Naive thymus-derived CD8-positive, alpha-beta T cell (primary cell): ENCODE measurements at places on chromosomes 3 and 15. TPM values are rescaled to one million over a fixed set of nuclear protein-coding genes. Genes with fewer than 3 reads are reported as not detected.

The ITPKA gene
- not detected for total RNA-seq

DNA sequence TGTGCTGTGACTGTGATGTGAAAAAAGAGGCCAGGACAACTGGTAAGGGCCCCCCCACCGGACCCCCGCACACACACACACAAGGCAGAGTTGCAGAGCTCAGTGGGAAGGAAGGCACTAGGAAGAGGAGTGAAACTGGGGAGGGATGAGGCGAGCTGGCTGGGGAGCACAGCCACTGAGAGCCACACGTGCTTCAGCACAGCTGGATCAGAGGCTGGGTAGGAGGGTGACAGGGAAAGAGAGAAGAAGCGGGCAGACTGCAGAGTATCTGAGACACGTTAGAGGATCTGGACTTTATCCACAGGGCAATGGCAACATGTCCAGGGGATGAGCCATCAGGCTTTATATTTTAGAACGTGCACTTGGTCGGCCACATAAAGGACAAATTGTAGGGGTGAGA, 38.0 kb upstream of the TKT start:
- DNase-seq: no peak

DNA sequence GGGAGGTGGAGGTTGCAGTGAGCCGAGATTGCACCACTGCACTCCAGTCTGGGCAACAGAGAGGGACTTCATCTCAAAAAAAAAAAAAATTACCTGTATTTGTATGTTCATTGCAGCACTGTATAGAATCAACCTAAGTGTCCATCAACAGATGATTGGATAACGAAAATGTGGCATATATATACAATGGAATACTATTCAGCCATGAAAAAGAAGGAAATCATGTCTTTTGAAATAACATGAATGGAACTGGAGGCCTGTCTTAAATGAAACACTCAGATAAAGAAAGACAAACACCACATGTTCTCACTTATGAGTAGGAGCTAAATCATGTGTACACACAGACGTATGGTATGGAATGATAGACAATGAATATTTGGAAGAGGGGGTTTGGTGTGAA, 59.4 kb upstream of the MEF2A start:
- DNase-seq: no peak

GRCh38 chr15:57784081-57784511, 77.6 kb downstream of the POLR2M start:
- DNase-seq: no peak

DNA sequence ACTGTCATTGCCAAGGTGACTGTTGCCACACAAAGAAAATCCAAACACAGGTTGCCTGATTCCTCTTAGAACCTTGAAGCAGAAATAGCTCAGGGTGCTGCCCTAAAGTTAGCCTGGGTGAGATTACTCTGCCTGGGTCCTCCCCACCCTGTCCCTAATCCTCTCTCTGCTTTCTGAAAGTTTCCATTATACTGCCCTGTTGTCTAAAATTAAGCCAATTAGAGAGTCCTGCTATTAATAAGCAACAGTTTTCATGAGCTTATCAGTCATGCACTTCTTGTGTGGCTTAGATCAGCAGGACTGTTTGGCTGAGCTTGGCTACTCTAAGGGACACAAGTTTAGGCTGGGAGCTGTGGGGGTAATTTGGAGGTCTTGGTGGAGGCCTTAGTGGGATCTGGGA, 334.7 kb upstream of the LRRFIP2 start:
- no peak for DNase-seq

DNA sequence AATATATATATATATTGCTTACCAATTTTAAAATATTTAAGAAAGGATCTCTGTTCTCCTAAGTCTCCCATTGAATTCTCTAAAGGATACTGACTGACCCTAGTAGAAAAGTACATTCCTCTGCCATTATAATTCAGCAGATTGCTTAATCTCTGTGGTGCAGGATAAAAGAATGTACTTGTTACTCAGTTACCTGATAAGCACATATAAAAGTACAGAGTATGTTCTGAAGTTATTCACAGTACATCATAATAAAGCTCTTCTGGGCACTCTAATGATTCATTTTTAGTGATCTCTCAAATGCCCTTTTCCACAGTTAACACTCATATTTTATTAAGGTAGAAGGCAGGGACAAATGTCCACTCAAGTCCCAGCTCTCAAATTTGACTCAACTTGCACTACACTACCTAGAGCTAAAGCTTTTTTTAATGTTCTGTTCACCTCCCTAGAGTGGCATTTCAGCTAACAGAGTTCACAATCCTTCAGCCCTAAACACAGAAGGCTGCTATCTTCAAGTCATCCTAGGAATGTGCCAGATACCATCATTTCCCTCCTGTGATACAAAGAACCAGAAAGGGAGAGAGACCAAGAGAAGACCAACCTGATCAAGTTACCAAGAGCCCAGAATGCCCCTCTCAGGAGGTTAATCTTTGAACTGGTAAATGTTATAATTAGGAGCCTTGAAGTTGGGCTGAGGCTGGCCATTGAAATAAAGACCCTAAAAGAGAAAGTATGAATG, 53.3 kb downstream of the MEIS2 start:
- no peak for DNase-seq

DNA sequence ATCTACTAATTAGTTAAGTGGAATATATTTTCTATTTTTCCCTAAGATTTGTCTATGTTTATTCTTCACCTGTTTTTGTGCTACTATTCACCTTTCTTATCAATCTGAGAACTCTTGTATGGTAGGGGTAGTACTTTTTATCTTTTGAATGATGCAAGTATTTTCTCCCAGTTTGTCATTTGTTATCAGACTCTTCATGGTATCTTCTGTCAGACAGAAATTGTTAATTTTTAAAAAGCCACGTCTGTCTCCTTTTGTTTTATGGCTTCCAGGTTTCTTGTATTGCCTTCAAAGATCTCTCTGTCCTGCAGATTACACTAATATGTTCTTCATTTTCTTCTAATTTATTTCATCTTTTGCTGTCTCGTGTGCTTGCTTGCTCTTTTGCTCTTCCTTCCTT, 184.3 kb downstream of the PCCB start:
- no peak for DNase-seq

GRCh38 chr15:39188314-39188713, 392.6 kb upstream of the THBS1 start:
- no peak for DNase-seq

- no peak for DNase-seq
Measured at GRCh38 chr15:73079565-73079964, 27.3 kb downstream of the NEO1 start.

- no peak for DNase-seq
Measured at GRCh38 chr3:5663601-5664000, 476.1 kb downstream of the EDEM1 start.

DNA sequence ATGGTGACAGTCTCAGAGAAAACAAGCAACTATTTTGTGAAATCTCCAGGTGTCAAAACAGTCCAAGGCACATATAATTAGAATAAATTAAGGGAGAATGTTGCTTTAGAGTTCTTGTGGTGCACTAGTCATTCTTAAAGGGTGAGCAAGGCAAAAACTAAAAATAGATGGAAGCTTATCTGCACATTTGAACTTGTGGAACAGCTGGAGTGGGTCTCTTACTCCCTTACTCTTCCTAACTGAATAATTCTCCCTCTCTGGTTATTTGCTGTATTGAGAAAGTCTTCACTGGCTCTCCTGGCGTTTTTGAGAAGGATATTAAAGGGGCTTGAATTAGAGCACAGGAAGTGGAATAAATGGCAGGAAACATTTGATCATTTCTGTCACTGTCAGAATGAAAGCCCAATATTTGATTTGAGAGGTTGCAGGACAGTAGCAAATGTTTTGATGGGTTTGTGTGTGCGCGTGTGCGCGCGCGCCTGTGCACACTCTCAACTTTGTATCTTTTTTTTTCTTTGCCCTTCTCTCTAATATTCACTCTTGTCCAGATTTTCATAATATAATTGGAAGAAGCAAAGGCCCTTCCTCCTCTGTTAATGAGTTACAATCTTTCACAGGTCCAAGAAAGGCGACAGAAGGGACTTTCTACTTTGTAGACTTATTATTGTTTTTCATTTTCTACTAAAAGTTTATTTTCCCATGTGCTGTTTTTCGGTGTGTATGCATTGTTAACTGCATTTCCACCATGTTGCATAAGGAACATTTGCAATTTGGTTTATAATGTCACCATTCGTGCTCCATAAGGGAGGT, 40.9 kb downstream of the AKAP13 start:
- DNase-seq: no peak

DNA sequence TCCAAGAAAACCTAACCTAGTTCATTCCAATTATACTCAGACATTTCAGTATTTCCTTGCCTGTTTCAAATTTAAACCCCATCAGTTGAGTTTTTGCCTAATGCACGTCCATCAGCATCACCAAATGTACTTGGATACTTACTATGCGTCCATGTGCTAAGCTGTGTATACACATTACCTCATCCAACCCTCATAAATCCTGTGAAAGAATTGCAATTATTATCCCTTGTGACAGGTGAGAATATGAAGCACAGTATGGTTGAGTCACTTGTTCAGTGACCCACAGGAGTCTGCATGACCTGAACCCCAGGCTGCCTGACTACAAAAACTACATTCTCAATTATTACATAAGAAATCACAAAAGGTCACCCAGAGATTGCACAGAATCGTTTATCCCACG, 2.5 kb downstream of the OR5K2 start:
- DNase-seq: no peak
